ENCODE measurements at places on chromosomes 1 and 21.

DNA sequence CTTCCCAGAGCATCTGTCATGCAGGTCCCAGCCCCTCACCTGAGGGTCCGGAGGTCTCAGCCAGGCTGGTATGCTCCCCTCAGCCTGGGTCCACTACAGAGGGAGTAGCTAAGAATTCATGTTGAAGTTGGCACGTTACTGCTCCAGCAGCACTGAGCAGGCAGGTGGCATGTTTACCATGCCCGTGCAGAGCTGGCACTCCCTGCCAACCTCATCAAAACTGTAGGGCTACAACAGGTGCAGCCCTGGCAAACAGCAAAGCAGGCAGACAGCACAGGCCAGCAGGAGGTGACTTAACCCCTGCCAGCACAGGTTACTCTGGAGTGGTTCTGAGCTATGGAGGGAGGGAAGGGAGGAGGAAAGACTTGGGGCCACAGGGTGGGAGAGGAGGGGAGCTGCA lies 46.4 kb downstream of the NUAK2 start:
- no peak for DNase-seq

DNA sequence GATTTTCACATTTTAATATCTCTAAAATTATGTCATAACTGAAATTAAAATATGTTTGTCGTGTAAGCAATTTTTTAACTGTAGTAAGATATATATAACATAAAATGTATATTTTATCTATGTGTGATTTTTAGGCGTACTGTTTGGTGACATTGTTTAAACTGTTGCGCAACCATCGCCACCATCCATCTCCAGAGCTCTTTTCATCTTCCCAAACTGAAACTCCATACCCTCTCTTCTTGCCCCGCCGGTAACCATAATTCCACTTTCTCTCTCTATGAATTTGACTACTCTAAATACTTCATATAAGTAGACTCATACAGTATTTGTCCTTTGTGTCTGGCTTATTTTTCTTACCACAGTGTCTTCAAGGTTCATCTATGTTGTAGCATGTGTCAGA lies 66.4 kb downstream of the DDX20 start:
- DNase-seq: no peak

- DNase-seq: no peak
Observed at GRCh38 chr1:235679644-235680043, 30.1 kb upstream of the GNG4 start.

GRCh38 chr1:7159116-7159781 lies 374.0 kb downstream of the CAMTA1 start:
- no peak for DNase-seq

GRCh38 chr1:161374373-161374772 lies 6.7 kb upstream of the CFAP126 start:
- no peak for DNase-seq

DNA sequence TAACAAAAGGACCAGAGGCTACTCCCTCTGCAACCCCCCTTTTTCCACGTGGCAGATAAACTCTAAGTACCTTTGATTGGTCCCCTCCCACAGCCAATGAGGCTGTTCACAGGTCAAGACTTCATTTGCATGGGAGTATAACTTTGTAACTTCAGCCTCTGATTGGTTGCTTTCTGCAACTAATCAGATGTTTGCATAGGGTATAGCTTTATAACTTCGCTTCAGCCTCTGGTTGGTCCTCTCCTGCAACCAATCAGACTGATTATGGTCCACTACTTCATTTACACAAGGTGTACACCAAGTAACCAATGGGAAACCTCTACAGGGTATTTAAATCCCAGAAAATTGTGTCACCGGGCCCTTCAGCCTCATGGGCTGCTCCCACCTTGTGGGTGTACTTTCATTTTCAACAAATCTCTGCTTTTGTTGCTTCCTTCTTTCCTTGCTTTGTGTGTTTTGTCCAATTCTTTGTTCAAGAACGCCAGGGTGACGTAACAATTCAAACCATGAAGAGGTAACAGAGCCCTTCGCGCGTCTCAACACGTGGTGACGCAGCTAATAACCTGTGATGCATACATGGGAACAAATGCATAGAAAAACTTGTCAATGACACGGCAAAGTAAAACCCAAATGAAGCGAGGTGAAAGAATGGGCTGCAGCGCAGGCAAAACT lies 47.2 kb downstream of the VPS26C start:
- DNase-seq: no peak

- no peak for DNase-seq
Observed at GRCh38 chr1:36160388-36160948, 4.5 kb downstream of the MAP7D1 start.

- DNase-seq: no peak
Observed at GRCh38 chr1:38115682-38116202, 69.1 kb upstream of the POU3F1 start.

- DNase-seq: no peak
Observed at GRCh38 chr1:175222296-175222938, 29.8 kb upstream of the KIAA0040 start.

All from GM04503 (cell line).